ENCODE measurements at places on chromosomes 2 and 18.

GRCh38 chr2:47011264-47011663, 95.7 kb upstream of the MCFD2 start:
- no peak for DNase-seq

GRCh38 chr2:26089337-26089736, 55.5 kb downstream of the RAB10 start:
- DNase-seq: no peak

DNA sequence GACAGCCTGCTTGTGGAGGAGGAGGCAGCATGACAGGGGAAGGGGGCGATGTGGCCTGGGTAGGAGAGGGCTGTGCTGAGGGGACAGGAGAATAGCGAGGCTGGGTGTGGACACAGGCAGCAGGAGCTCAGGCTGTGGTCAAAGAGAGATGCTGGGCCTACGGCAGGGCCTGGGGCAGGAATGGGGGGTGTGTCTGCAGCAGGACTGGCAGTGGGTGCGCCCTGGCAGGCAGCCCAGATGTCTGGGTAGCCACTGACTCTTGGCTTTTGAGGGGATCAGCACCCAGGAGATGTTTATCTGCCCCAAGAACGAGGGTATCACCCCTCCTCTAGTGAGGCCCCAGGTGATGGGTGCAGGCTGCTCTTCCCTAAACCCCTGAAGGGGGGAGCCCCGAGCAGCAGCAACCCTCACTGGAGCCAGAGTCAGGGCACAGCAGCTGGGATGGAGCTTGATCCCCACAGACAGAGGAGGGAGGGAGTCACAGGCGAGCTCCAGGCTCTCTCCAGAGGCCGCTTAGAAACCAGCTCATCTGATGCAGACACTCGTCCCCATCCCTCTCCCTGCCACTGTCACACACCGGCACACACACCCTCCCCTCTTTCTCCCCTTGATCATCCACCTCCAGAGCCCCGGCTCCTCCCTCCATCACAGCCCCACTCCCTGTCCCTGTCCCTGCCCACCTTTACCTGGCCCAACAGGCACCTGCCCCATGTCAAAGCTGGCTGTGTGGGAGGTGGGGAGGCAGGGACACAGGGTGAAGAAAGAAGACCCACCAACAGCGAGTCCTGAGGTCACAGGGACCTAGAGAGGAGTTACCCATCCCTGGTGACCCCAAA, 29.8 kb upstream of the TNS1 start:
- DNase-seq: no peak

DNA sequence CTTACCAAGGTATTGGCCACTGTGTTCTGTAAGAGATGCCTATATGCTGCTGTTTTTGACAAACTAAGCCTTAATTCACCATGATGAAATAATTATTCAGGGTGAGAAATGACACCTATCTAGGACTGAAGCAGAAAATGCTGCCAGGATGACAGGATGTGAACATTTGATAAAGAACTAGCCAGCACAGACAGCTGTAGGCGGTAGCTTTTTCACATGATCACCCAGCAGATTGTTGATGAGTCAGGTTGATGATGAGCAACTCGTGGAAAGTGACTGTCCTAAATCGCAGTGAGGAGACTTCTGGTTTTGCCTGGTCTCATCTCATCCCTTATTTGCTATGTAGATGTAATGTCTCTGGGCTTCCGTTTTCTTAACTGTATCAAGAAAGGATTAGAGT, 144.1 kb downstream of the PRPF40A start:
- no peak for DNase-seq

GRCh38 chr2:6653281-6653750, 212.4 kb downstream of the CMPK2 start:
- no peak for DNase-seq

DNA sequence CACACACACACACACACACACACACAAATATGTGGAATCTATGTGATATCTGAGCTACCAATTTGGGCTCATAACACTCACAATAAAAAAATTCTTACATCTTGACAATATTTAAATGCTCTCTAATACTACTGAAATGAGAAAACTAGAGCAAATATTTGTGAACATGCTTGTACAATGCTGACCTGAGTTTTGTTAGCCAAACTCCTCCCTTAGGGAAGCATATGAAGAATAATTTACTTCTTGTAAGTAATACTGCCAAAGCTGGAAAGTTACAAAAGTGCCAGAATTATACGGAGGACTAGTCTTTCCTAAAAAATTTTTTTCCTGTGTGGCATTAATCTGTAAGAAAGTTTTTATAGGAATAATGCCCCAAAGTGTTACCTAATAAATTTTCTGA, 18.5 kb downstream of the MBD2 start:
- DNase-seq: no peak

DNA sequence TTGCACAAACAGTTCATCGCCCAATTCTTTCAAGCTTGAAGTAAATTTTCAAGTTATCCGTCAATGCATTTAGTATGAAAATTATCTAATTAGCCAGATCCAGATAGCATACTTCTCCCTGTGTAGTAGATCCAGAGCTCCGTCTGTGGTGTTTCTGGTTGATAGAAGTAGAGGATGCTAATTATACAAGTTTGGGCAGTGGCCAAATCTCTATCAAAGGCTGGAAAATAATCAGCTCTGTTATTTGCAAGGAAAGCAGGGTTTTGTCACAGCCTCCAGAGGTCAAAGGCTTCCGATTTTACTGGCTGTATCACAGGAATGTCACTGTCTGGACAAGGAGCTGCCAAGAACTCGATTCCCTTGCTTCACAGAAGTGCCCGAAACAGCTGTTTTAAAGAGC, 28.6 kb downstream of the LRRC30 start:
- DNase-seq: no peak

DNA sequence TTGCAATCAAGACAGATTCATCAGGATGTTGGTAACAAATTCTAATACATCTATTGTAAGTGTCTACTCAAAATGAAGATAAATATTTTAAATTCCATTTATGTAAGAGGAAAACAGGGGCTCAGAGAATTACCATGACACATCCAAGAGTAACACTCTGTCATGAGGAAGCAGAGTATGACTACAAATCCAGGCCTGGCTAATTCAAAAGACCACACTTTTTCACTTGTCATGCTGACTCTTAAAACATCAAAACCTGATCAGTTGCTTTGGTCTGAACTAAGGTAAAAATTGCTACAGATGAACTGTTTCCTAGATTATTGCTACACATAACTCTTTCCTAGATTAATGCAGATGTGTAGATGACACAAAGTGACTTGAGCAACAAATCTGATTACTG, 880.6 kb downstream of the TSN start:
- no peak for DNase-seq

DNA sequence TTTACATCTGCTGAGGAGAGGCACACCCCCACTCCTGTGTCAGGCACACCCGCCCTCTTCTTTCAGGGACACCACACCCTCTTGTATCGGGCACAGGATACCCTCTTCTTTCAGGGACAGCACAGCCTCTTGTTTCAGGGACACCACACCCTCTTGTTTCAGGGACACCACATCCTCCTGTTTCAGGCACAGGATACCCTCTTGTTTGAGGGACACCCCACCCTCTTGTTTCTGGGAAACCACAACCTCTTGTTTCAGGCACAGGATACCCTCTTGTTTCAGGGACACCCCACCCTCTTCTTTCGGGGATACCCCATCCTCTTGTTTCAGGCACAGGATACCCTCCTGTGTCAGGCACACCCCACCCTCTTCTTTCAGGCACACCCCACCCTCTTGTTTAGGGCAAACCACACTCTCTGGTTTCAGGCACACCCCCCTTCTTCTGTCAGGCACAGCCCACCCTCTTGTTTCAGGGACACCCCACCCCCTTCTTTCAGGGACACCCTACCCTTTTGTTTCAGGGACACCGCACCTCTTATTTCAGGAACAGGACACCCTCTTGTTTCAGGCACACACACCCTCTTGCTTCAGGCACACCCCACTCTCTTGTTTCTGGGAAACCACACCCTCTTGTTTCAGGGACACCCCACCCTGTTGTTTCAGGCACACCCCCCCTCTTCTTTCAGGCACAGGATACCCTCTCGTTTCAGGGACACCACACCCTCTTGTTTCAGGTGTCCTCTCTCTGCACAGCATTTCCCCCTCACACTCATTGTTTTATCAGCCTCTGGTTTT, 96.2 kb downstream of the TPO start:
- no peak for DNase-seq

DNA sequence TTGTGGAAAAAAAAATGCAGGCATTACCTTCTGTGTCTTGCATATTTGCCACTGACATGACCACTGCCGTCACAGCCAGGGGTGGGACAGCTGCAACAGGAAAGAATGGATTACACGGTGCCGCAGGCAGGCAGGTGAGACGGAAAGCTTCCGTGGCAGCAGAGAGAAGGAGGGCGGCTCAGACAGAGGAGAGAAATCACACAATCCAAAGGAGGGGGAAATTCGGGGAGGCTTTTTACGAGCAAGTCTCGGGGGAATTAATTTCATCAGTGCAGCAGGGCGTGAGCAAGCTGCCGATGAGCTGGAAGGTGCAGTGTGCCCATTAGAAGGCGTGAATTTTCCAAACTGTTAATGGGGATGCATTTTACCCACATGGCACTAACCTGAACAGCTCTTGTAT, 234.8 kb upstream of the PXDN start:
- no peak for DNase-seq

- DNase-seq: no peak
Measured at GRCh38 chr18:48660346-48661228, 121.8 kb downstream of the CTIF start.

DNA sequence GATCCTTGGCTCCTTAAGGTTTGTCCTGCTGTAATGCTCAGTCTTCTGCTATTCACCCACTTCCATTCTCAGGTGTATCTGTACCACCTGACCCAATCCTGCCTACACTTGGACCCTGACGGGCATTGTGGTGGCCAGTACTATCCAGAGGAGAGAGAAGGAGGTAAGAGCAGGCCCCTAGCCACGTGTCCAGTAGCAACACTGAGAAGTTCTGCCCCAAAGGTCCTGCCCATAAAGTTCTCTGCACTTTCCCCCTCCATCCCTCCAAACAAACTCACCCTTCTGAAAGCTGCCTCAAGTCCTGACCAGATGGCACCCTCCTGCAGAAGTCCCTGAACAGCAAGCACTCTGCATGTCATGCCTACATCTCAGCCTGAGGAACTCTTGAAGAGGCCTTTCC, 18.3 kb downstream of the TTC32 start:
- no peak for DNase-seq

DNA sequence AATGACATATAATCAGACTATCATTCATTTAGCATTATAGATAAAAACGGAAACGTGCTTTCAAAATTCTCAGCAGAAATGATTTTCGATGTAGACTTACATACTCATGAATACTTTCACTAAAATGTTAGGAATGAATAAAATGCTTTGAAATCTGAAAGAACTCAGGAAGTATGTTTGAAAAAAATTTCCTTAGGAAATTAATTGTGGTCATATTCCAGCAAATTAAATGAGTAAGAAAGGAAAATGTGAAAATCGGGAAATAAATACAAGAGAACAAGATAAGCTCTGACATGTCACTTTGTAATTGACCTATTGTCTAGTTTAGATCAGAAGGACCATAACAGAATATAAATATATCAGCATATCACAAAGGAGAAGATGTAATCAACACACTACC, 981.0 kb upstream of the CDH2 start:
- no peak for DNase-seq

- DNase-seq: no peak
Measured at GRCh38 chr2:238578256-238578655, 151.5 kb downstream of the ASB1 start.

GRCh38 chr2:53033411-53033810, 734.2 kb upstream of the CHAC2 start:
- no peak for DNase-seq

DNA sequence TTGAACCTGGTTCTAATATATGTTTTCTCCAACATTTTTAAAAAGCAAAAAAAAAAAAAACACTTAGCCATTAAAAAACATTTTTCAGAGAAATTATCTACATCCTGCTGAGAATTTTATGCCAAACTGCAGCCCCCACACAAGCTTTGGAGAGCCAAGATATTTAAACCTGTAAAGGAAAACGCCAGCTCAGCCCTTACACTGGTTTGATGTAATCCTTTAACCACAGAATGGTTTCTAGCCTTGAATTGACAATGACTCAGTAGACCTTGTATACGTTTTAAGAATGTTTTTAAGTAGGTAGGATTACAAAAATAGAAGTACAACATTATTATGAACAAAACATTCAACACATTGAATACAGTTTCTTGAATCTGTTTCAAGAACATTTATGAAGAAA, 113.6 kb downstream of the BABAM2 start:
- DNase-seq: no peak

DNA sequence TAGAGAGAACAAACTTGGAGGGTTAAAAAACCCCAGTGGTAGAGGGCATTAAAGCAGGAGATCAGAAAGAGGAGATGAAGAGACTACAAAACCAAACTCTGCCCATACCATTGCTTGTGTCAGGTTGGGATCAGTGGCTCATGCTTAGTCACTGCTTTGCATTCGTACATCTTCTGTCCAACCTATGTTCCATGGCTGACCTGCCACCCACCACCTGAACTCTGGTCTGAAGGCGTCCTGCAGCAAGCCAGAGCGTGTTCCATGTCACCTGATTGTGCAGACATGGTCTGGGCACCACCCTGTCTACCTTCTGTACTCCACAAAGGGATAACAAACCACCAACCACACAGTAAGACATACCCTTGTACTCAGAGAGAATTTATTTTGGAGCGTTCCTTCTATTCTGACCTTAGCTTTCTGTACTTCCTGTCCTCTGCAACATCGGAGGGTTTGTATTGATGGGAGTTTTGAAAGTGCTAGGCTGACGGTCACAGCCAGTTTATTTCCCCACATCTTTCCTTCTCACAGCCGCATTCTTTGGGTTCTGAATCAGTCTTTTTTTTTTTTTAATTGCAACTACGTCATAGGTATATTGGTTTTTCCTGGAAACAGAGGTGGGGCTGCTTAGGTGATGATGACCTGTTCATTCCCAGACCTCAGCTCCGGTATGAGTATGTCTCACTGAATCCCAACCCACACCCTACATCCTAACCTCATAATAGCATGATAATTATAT, 88.3 kb downstream of the SOWAHC start:
- no peak for DNase-seq

GRCh38 chr2:147829106-147829505, 15.7 kb upstream of the ACVR2A start:
- no peak for DNase-seq

GRCh38 chr18:3529077-3529476, 79.1 kb downstream of the TGIF1 start:
- DNase-seq: no peak

GRCh38 chr2:136034629-136035028, 49.2 kb upstream of the DARS1 start:
- DNase-seq: no peak

GRCh38 chr18:55072181-55072580, 112.9 kb upstream of the CCDC68 start:
- no peak for DNase-seq

DNA sequence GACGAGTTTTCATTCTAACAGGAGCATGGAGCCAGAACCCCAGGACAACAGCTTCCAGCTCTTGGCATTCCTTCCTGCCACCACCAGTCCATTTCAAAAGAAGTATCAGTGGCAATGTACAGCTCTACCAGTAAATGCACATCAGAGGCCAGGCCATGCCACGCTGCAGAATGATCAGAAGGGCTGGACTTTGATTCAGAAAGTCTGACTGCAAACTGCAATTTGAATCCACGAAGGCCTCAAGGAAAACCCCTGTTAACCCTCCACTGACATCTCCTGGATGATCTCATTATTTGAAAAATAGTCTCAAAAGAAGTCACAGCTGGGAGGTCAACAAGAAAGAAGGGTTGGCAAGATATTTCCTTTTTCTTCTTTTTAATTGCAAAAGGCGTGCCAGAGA, 119.2 kb downstream of the MYO5B start:
- no peak for DNase-seq

All from stimulated activated CD4-positive, alpha-beta T cell treated with anti-CD3 and anti-CD28 coated beads, Interleukin-15, amount 100 ng/mL, for 1 hour (primary cell).